ENCODE measurements at places on chromosomes 4 and X. TPM values are rescaled to one million over a fixed set of nuclear protein-coding genes. Genes with fewer than 3 reads are reported as not detected.

GRCh38 chrX:123230798-123231197 is 46.7 kb downstream of the GRIA3 start:
- no peak for DNase-seq

- DNase-seq, result no peak
Measured at GRCh38 chr4:68581383-68582338, 5.5 kb upstream of the UGT2B17 start.

DNA sequence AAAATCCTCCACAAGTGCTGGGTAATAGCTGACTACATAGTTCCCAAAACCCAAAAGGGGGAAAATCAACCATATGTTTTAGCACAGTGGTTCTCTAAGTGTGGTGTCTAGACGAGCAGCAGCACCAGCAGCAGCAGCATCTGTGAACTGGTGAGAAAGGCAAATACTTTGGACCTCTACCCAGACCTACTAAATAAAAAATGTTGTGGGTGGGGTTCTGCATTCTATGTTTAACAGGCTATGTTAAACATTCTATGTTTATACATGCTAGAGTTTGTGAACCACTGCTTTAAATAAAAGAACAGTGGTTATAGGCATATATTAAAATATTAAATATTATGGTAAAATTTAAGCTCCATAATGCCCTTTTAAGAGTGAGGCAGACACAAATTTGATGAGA is 1004.9 kb upstream of the GRID2 start:
- DNase-seq, result no peak

DNA sequence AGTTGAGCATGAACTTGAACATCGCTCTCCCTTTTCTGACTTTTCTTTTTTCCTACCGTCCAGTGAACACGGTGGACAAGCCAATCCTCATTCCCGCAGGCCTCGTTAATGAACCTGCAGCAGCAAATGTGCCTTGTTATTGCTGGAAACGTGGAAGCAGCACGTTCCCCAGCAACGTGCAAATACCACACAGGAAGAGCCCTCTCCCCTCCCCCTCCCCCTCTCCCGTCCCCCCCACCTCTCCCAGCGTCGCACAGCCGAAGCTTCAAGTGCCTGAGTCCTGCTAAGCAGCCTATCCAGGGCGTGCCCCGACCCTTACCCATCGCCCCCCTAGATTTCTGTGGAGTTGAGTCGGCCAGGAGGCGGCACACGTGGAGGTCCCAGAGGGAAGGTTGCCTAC is 219.9 kb downstream of the BCOR start:
- DNase-seq, result no peak

Gene FDCSP
- total RNA-seq, result not detected

GRCh38 chrX:10246846-10247245 is 90.1 kb downstream of the CLCN4 start:
- DNase-seq, result no peak

Gene ZNF280C
- 1.5 TPM for total RNA-seq

DNA sequence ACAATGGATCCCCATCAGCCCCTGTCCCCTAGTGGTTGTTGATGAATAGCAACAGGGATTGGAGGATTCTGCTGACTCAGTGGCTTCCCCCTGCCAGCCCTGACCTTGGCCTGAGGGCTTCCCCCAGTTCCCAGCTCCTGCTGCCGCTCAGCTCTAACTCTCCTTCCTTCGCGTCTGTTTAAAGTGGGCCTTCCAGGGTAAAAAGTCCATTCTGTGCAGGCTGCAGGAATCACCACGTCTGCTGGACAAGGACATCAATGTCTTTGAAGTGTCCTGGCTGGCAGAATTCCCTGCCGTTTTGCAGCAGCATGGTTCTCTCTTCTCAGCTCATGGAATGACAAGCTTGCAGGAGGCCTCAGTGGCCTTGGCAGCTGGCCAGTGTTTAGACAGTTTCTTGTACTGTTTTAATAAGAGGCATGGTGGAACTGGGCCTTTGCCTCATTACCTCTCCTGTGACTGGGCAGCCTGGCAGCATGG is 152.5 kb upstream of the STX18 start:
- no peak for DNase-seq

- no peak for DNase-seq
Measured at GRCh38 chrX:143296521-143296920, 220.8 kb downstream of the SPANXN3 start.

Gene CXCL9
- total RNA-seq, result not detected

GRCh38 chrX:31199056-31199839 is 127.4 kb upstream of the FTHL17 start:
- DNase-seq, result peak; percentile 8

DNA sequence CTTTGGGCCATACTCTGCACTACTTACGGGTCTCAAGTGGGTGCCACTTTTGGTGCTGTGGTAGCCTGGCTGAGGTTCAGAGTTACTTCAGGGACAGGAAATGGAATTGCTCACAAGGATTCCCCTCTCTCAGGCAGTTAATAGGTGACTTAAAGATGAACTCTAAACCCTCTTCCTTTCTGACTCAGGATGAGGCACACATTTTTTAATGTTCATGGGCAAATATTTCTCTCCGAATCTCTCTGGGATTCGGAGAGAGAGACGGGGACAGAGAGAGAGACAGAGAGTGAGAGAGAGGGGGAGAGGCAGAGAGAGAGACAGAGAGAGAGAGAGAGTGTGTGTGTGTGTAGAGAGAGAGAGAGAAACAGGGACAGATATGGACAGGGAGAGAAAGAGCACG is 79.8 kb downstream of the NYX start:
- DNase-seq, result peak; percentile 8

Gene MAGEB17
- not detected for total RNA-seq

DNA sequence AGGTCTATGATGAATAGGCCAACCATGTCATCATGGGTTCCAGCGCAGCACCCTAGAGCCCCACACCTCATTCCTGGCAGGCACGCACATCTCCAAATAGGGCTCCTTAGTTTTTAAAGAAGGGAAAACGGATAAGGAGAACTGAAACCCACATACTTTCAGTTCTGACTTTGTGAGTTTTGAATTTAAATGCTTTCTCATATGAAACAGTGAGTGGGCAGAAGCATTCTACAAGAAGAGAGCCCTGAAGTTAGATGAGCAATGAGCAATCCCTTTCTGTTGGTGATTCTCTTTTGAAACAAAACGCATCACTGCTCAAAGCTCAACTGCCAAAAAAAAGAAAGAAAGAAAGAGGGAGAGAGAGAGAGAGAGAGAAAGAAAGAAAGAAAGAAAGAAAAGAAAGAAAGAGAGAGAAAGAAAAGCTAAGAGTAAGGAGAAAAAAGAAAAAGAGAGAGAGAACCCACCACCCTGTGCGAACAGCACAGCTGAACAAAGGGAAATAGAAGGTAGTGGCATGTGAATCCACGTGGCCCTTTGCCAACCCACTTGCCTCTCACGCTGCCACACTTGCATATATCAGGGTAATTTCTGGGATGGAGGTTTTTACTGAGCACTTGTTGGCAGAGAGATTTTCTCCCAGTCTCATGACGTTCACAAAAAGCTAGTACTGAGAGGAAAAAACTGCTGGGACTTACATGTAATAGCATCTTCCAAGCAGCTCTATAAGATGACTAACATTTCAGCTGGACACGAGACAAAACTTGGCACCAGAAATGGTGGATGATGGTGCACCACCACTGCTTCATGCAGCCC is 31.0 kb downstream of the TMSB4X start:
- DNase-seq, result no peak

Gene OPHN1
- total RNA-seq, result 5.5 TPM

- peak; percentile 99 for DNase-seq
Measured at GRCh38 chr4:112082954-112083586, 62.2 kb upstream of the FAM241A start.

Gene FRAS1
- total RNA-seq, result 0.38 TPM

GRCh38 chr4:145840162-145840768 is 98.4 kb downstream of the ZNF827 start:
- DNase-seq, result peak; percentile 74

Gene RADX
- total RNA-seq, result 0.26 TPM

- DNase-seq, result no peak
Measured at GRCh38 chr4:27811948-27812347, 951.3 kb downstream of the STIM2 start.

Gene CSAG3
- not detected for total RNA-seq

Gene MAMLD1
- 0.26 TPM for total RNA-seq

DNA sequence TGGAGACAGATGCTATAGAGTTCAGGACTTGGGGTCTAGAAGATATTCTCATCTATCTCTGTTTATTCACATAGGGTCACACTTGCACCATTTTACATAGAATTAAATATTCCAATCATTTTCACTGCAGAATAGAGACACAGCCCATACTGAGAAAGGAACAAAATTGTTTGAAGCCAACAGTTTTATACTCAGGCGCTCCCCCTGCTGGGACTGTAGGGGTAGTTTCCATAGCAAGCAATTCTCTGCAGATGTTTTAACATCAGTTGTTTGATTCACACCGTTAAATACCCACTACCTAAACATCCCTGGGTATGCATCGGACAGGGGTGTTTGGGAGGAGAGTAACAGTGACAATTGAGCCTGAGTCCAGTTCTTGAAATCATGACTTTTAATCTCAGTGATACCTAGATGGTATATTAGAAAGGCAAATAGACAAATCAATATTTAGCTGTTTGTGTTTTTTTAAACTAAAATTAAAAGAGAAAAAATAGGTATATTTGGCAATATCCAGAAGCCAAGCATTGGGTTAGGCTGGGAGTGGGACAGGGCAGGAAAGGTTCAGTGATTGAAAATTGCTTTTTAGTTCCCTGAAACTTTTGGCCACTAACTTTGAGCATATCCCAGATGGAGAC is 33.8 kb downstream of the LONRF3 start:
- DNase-seq, result peak; percentile 20

GRCh38 chrX:154775419-154776349 is 13.0 kb downstream of the DKC1 start:
- DNase-seq, result no peak

- DNase-seq, result no peak
Measured at GRCh38 chrX:78946178-78946931, 1.2 kb downstream of the P2RY10 start.

Gene IDUA
- total RNA-seq, result 10.5 TPM

GRCh38 chr4:102639598-102639997 is 121.2 kb downstream of the MANBA start:
- DNase-seq, result no peak

DNA sequence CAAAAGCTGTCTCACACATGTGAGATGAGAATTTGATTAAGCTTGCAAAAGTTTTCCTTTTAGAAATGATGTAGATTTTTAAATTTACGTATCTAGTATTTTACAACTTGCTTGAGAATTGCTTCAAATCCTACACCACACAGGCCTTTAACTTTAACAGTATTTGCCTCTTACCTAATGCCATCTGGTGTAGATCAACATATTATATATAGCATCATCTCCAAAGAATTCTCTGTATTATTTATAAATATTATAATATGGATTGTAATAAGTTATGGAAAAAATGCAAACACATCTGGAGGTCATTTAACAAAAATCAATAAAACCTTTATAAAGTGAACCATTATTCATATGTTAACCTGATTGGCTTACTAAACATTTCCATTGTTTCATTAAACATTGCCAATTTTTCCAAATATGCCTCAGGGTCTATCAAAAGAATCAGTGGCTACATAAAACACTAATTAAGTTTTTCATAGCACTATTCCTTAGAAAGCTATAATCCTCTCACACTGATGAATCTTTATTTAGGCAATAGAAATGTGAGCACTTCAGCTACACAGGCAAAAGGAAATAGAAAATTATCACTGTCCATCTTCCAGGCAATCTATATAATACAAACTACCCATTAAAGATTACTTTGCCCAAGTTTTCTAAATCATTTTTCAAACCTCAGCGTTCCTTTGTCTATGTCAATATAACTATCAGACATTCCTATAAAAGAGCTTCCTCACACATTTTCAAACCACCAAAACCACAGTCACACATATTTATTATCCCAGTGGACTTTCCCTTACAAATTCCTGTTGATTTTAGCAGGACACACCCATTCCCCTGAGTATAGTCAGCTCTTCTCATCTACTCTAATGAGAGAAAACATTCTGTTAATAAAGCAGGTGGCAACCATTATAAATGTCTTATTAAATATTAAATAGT is 83.5 kb upstream of the INTU start:
- DNase-seq, result no peak

- DNase-seq, result no peak
Measured at GRCh38 chrX:13692771-13693231, 3.9 kb downstream of the RAB9A start.

DNA sequence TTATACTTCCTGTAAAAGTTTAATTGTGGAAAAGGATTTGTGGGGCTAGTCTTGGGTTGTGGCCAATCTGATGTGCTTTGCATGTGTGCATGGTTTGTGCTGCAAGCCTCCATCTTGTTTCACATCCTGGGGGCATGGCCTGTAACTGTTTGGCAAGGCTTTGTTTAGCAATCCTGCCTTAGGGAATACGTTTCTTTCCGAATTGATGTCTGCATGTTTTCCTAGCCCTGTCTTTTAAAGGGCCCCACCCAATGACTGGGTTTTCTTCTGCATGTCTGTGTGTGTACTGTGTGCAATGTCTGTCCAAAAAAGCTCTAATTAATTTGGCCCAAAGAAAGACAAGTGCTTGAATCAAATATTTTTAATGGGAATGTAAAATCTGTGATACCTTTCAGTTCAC is 74.6 kb upstream of the MID1IP1 start:
- no peak for DNase-seq

DNA sequence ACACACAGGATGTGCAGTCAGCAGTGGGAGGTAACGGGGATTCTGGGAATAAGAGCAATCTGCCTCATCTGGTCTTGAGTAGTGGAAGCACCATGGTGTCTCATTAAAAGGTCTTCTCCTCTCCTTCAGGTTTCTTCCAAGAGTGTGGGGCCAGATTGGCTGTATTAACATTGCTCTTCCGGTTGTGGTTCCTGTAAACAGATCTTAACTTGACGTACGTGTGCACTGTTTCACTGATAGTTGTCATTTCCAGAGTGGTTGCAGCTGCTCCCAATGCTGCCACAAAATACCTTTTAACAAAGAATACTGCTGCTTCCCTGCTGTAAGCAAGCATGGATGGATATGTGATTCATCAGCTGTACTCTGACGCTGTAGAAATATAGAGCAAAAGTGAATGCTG is 1443.4 kb upstream of the TENM3 start:
- DNase-seq, result no peak

DNA sequence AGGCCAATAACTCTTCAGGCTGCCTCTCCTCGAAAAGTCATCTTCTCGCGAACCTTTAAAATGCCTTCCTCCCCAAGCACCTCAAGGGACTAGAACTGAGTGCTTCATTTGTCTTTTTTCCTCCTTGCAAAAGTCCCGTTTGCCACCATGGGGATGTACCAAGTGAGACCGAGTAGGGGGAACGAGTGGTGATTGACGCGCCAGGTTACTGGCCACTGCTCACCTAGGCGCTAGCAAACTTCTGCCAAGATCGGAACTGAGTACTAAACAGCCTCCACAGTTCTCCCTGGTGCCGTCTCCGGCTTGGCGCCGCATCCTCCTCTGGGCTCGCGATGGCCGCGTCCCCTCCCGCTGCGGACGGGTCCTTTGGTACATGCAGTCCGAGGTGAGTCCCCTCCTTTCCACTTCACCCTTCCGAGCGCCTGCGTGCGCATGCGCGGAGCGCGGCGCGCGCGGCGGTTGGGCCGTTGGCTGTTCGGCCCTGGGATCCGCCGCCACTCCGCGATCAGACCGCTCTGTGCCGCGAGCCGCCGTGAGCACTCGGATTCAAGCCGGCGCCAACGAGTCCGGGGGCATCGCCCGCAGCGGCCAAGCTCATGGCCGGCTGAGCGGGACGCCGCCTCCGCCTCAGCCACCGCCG is at the start of gene CDK16:
TSS of gene CDK16 (plus strand) at position 402 of the 640 bp plus-strand sequence. CDS start 4,877 bp downstream, outside the sequence.
- DNase-seq, result peak; percentile 78

- DNase-seq, result no peak
Measured at GRCh38 chr4:112589206-112589605, 47.5 kb downstream of the ZGRF1 start.

- DNase-seq, result no peak
Measured at GRCh38 chrX:21295246-21295820, 78.9 kb upstream of the CNKSR2 start.

Measured in dermis microvascular lymphatic vessel endothelial cell (primary cell).